Pulmonary artery endothelial cell (primary cell): ENCODE measurements at places on chromosomes 12 and 14. TPM values are rescaled to one million over a fixed set of nuclear protein-coding genes. Genes with fewer than 3 reads are reported as not detected.

SPIC gene
- not detected in 2 replicates for total RNA-seq

AQP2 gene
- total RNA-seq = not detected in 2 replicates

GLIPR1L2 gene
- 0.13 and 0.14 TPM in 2 replicates for total RNA-seq

EMP1 gene
- total RNA-seq = 144 and 167 TPM in 2 replicates

FAM216A gene
- 17.1 and 17.9 TPM in 2 replicates for total RNA-seq

NEMP1 gene
- 6.0 and 15.1 TPM in 2 replicates for total RNA-seq

ACRBP gene
- 0.11 and 0.26 TPM in 2 replicates for total RNA-seq

RERG gene
- 0.13 TPM in 1 of 2 replicates, not detected in the other for total RNA-seq

CLEC4E gene
- not detected in 2 replicates for total RNA-seq

TAS2R30 gene
- total RNA-seq = 2.2 and 3.5 TPM in 2 replicates

EPS8 gene
- total RNA-seq = 35.0 and 45.1 TPM in 2 replicates

MUCL1 gene
- total RNA-seq = not detected in 2 replicates

- no peak for DNase-seq
Observed at GRCh38 chr12:12070674-12071656, at the start of gene BCL2L14. Gene BCL2L14, plus strand, starts transcription at chr12:12070939. Its CDS starts 8,367 bp downstream, at chr12:12079306.

DNA sequence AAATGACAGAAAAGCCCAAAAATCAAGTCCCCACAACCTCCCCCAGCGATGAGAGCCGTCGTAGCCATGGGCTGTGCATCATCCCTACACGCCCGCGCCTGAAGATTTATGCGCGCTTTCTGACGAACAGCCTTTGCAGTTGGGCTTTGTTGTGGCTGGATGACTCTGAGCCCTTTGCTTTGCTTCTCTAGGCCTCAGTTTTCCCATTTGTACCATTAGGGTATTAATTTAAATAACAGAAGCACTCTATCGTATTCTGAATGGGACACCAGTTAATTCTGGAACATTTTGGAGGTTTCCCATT, 24.2 kb downstream of the SFSWAP start:
- DNase-seq = no peak

- DNase-seq = no peak
Observed at GRCh38 chr12:8658346-8658745, 4.3 kb downstream of the MFAP5 start.

- no peak for DNase-seq
Observed at GRCh38 chr14:64746298-64747250, 42.4 kb downstream of the PLEKHG3 start.

DNA sequence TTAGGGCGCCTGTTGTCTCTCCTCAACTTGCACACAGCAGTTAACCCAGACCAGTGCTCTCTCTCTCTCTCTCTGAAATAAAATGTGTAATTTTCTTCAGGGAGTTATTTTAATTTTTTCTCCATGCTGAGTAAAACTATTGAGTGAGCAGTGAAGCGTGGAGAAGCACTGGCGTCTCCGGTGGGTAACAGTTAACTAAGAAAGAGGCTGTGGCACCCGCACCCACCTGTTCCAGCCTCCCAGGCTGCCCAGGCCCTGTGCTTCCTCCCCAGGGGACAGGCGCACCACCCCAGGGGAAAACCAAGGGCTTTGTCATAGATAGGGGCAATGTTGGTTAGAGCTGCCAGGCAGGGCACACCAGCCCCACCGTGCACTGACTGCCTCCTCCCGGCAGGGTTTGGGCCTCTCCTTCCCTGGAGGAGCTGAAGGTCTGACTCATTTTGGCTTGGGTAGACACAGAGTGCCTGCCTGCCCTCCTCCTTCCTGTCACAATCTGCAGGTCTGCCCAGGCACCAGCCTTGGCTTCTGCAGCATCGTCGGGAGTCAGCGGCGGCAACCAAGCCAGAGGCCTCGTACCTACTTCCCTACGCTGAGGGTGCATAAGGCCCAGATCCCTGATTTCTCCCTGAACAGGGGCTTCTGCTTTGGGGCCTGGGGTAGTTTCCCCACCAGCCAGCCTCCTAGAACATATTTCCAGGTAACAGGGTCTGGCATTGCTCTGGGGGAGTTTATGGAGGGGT, 3.9 kb downstream of the HOXC5 start:
- DNase-seq = no peak

GRCh38 chr12:41924111-41924510, 220.6 kb downstream of the GXYLT1 start:
- no peak for DNase-seq

GRCh38 chr12:57734591-57734990, 4.0 kb downstream of the AGAP2 start:
- DNase-seq = no peak

DNA sequence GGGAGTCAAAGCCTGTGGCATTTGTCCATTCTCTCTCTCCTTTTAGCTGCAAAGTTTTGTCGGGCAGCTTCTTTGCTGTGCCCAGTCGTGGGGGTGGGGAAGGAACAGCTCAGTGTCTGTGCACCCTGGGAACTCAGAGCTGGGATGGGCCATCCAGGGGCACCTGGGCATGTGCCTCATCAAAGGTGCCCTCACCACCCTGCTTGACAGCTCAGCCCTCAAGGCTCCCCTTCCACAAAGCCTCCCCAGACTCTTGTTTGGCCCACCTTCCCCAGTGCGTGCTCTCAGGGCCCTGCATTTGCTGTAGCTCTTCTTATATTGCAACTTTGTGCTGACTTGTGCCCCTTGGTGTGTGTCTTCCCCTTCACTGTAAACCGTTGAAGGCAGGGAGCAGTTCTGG, 112.6 kb downstream of the ESRRB start:
- DNase-seq = no peak

GRCh38 chr14:25516838-25517237, 466.9 kb upstream of the STXBP6 start:
- DNase-seq = no peak

- peak; percentile 84 for DNase-seq
Observed at GRCh38 chr12:11958221-11959091, 112.3 kb upstream of the BCL2L14 start.

GRCh38 chr12:110966081-110966760, 45.8 kb upstream of the MYL2 start:
- no peak for DNase-seq

- DNase-seq = no peak
Observed at GRCh38 chr14:91417120-91417982, at the start of gene CCDC88C. Gene CCDC88C, minus strand, starts transcription at chr14:91417820. Its CDS starts 130 bp downstream, at chr14:91417690.

GRCh38 chr14:90846511-90846910, 30.3 kb upstream of the TTC7B start:
- no peak for DNase-seq

- DNase-seq = no peak
Observed at GRCh38 chr12:70686299-70686698, 49.1 kb upstream of the PTPRB start.

- DNase-seq = no peak
Observed at GRCh38 chr14:97571866-97572555, 774.8 kb downstream of the VRK1 start.

DNA sequence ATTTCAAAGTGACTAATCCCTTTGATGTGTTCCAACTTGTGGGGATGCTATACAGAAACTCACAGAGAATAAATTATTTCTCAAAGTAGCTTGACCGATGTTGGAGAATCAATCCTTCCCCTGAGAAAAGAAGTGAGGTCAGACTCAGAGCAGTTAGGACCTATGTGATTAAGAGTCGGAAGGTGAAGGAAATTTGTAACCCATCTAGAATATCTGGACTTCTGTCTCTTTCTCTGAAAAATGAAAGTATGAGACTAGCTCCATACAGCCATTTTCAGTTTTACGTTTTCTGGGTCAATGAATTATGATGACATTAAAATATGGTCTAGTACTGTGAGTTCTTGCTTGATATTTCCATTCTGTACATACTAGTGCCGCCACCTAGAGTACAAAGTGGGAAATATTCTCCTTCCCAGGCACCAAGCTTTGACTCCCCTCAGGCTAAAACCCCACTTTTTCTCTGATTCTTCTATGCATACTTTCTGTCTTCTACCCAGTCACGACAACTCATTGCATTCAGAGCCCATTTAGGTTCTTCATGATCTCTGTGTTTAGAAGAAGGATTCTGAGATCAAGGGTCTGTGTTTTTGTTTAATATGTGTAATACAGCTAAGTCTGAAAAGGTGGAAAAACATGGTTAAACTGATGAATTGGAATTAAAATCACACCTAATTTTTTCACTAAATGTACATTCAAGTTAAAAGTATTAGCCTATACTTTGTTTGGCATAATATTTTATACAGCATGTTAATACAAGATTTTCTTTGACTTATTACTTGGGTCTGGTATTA, 6.9 kb upstream of the NTS start:
- DNase-seq = peak; percentile 24

DNA sequence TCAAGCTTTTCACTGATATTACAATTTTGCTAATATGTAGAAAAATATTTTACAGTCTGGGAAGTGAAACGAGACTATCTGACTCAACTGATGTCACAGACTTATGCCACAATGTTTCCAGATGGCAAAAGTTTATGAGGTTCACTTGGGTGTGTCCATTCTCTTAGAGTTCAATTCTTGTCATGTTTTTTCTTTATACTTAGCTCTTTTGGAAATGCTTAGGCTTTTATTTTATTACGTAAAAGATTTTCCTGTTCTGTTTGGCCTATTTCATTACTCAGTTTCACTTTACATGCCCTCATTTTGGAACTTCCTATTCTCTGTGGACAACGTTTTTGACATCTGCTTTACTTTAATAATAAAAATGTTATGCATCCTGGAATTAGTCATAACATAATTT, 2.1 kb upstream of the PDZRN4 start:
- no peak for DNase-seq
